ENCODE measurements at places on chromosomes 6 and 20. TPM values are rescaled to one million over a fixed set of nuclear protein-coding genes. Genes with fewer than 3 reads are reported as not detected.

GRCh38 chr6:157570752-157571151, 189.8 kb downstream of the ZDHHC14 start:
- no peak overlapping the region for H3K4me3 ChIP-seq
- peaks cover 7% of the 10 kb centered on the region for H3K4me1 ChIP-seq
- no peak overlapping the region for H3K27ac ChIP-seq
- H3K36me3 ChIP-seq: no peaks in the 10 kb centered on the region
- DNase-seq: no peak
- H3K27me3 ChIP-seq: no peaks in the 10 kb centered on the region

PHF10 gene
- 46.5 TPM for total RNA-seq

EPPIN gene
- total RNA-seq: not detected

GLP1R gene
- 6.5 TPM for total RNA-seq

- no peaks in the 10 kb centered on the region for H3K36me3 ChIP-seq
- DNase-seq: no peak
- H3K27me3 ChIP-seq: peaks cover 5% of the 10 kb centered on the region
- H3K27ac ChIP-seq: no peak overlapping the region
- H3K4me3 ChIP-seq: no peak overlapping the region
- H3K4me1 ChIP-seq: no peaks in the 10 kb centered on the region
Observed at GRCh38 chr6:85472744-85473143, 22.9 kb downstream of the NT5E start.
